ENCODE measurements at places on chromosomes 1 and 21.

GRCh38 chr1:180912211-180912800 lies 391 bp upstream of the KIAA1614 start:
- DNase-seq = no peak

DNA sequence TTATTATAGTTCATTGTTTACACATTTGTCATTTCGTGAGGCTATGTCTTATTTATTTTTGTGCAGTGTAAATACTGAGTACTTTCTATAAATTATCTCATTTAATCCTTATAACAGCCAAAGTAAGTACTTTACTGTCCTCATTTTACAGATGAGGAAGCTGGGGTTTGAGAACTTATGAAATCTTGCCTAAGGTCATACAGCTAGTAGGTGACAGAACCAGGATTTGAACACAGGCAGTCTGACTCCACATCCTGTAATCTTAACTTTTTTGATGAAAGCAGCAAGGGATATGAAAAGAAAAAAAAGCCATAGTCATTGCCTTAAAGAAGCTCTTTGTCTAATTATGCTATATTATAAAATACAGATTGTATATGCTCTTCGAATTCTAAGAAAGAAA lies 107.1 kb upstream of the BMP8A start:
- no peak for DNase-seq

DNA sequence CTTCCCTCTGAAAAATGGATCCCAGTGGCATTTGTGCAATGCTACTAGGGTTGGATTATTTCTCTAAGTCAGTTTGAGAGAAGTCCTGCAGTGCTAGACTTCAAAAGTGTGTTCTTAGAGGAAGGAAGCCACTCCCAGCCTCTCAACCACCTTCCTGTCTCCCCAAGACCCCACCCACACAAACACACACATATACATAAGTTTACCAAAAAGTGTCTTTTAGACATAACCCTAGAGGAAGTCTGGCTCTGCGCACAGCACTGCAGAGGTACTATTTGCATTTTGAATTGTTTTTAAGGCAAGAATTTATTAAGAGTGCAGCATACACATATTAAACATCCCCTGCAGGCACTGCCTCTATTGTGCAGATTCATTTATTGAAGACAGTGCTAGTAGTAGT lies 127.3 kb downstream of the HHIPL2 start:
- no peak for DNase-seq

DNA sequence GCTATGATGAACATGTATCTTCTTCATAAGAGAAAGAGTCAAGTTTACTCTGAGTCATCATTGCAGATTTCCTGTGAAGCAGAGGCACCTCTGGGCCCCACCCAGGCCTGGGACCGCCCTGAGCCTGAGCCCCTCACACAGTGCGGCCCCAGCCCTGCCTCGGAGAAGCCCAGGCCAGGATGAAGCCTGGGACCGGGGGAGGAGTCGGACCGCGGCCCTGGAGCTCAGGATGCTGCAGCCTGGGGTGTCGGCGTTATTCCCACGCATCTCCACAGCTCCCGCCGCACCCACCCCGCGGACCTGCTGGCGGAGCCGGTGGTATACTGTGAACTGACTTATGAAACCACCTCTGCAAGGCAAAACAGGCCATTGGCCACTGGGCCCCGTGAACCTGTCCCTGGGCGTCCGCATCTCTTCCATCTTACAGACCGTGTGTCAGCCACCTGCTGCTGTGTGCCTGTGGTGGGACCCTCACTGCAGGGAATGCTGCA lies 2.4 kb upstream of the COL6A1 start:
- DNase-seq = peak; percentile 42

DNA sequence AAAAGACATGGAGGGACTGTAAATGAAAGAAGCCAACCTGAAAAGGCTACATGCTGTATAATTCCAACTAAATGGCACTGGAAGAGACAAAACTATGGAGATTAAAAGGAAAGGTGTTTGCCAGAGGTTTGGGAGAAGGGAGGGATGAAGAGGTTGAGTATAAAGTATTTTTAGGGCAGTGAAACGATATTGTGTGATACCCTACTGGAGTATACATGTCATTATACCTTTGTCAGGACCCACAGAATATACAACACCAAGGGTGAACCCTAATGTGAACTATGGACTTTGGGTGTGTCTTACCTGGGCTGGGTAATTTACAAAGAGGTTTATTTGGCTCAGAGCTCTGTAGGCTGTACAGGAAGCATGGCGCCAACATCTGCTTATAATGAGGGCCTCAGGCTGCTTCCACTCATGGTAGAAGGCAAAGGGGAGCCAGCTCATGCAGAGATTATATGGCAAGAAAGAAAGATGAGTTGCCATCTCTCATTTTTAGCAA lies 73.4 kb downstream of the CD2 start:
- no peak for DNase-seq

GRCh38 chr1:40915581-40915980 lies 53.4 kb upstream of the CITED4 start:
- no peak for DNase-seq

DNA sequence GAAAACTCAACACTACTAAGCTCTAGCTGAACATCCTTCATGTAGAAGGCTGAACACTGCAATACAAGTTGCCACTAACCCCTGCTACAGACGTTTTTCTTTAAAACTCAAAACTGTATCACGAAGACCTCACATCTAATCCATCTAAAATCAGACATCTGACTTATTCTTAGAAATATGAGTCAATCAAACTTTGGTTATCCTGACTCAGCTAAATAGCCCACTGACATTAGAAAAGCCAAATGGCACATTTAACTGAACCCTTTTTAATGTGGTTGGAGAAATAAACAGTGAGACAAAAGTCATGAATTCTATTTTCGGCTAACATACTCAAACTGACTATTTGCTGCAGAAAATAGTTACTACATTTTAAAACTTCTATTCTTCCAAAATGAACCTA lies 35.6 kb downstream of the WLS start:
- DNase-seq = no peak

DNA sequence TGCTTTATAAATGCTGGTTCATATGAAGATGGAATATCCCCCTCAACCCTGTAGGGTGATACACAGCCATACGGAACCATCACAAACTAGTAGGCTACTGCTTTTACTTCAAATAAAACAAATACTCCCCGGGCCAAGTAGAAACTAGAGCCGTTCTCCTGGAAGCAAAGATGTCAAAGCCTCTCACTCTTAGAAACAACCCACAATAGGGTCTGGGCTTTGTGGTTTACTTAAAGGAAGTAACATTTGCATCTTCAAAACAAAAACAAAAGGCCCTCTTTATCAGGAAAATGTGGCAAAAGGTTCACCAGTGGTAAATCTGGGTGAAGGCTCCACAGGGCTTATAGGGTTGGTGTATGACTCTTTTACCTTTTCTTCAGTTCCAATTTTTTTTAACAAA lies 49.8 kb downstream of the HLCS start:
- no peak for DNase-seq

GRCh38 chr1:20921285-20921684 lies 134.2 kb upstream of the HP1BP3 start:
- no peak for DNase-seq

- no peak for DNase-seq
These were observed 117.6 kb downstream of the WDR3 start for GRCh38 chr1:118047006-118047649.

DNA sequence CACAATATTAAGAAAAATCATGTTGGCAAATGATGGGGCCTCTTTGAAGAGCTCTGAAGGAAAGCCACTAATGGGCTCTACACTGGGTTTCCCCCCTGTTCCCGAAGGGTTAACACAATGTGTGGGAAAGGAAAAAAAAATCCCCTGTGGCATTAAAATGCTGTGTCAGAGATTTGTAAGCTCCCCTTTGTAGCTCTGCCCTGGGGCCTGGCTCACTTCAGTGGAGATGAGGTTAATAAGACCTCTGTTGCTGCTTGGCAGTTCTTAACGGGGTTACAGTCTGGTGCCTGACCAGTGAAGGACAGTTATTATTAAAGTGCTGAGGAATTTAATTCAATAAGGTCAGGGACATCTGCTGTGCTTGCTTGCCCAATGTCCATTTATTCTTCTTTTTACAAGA lies 129.7 kb upstream of the UBE2U start:
- DNase-seq = no peak

GRCh38 chr1:180911640-180912191 lies 981 bp upstream of the KIAA1614 start:
- DNase-seq = no peak

DNA sequence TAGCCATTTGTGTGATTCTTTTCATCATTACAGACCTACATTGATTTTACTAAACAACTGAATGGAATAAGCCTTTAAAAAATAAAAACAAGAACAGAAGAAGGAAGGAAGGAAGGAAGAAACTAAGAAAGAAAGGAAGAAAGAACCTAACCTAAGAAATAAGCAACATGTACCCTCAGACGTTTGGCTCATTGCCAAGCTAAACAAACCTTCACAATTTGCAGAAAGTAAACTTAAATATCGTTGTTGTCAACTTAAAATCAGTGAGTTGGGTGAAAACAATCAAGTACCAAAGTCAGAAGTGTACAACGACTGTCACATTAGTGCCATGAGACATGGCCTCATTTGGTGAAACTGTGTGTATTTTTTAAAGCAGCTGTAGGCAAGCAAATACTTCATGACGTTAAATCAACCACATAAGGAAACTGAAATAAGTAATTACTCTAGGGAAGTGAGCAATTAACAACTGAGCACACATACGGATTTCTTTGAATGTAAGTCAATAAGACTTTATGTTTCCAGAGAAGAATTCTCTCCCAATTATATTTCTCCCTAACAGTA lies 313.1 kb upstream of the TMPRSS15 start:
- DNase-seq = no peak

- no peak for DNase-seq
These were observed 357.8 kb upstream of the SGIP1 start for GRCh38 chr1:66176012-66176715.
